ENCODE measurements at places on chromosomes 12 and 14. TPM values are rescaled to one million over a fixed set of nuclear protein-coding genes. Genes with fewer than 3 reads are reported as not detected.
A peak's percentile ranks its signal among the peaks of the same experiment; 100 is the strongest.

The KRT80 gene
- total RNA-seq = 5.5 TPM

The ITFG2 gene
- total RNA-seq = 31.9 TPM

The GCH1 gene
- total RNA-seq = 18.2 TPM

The NGB gene
- total RNA-seq = not detected

The VWF gene
- not detected for total RNA-seq

The PPP1R3E gene
- 1.5 TPM for total RNA-seq

The CD163 gene
- not detected for total RNA-seq

The WIF1 gene
- total RNA-seq = 0.29 TPM

The PLEKHD1 gene
- total RNA-seq = not detected

- peak; percentile 71 for DNase-seq
Observed at GRCh38 chr12:46373301-46374296, 1.0 kb upstream of the SLC38A2 start.

DNA sequence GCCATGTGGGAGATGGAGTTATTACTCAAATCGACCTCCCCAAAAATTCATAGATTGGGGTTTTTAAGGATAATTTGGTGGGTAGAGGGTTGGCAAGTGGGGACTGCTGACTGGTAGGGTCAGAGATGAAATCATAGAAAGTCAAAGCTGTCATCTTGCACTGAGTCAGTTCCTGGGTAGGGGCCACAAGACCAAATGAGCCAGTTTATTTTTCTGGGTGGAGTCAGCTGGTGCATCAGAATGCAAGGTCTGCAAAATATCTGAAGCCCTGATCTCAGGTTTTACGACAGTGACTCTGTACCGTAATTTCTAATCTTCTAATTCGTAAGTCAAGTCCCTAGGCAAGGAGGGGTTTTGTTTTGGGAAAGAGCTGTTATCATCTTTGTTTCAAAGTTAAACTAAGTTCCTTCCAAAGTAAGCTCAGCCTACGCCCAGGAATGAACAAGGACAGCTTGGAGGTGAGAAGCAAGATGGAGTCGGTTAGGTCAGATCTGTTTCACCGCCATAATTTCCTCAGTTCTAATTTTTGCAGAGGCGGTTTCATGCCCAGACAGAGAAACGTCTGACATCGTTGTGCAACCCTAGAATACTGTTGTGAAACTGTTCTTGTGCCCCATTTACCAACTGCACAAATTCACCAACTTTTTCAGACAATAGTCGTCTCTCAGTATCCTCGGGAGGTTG is 104.5 kb upstream of the SFSWAP start:
- DNase-seq = peak; percentile 41

DNA sequence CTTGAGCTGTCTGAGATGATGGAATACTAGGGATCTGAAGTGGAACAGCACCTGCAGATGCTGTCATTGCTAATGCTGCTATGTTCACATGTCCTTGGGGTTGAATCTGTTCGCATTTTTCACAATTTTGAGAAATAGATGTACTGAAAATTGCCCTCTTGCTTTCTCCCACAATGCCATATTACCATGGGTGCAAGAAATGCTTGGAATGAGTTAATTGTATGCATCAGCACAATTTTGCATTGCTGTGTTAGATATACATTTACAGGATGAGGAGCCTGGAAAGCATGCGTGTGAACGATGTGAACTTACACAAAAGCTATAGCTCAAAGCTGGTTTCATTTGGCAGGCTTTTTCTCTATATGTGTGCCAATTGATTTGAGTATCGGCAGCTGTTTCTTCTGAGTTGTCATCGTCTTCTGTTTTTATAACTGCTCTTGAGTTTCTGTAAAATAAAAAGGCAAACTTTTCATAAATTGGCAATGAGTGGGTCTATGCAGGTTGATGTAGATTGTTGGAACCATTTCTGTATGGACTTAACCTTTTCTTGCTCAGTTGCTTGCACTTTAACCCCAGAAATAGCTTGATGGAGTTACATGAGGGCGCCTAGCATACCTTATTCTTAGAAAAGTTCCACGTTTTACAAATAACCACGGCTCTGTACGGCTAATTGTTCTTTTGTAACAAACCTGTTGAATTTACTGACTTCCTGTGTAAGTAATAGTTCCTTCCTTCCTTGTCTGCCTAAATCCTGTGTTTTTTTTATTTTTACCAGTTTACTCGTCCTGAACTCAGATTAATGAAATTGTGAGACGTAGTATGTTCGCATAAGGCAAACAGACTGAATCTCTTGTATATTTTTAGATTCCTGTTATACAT is 105.9 kb downstream of the FGD4 start:
- DNase-seq = no peak

- DNase-seq = peak; percentile 84
Observed at GRCh38 chr12:54360717-54361456, 3.4 kb downstream of the GPR84 start.

DNA sequence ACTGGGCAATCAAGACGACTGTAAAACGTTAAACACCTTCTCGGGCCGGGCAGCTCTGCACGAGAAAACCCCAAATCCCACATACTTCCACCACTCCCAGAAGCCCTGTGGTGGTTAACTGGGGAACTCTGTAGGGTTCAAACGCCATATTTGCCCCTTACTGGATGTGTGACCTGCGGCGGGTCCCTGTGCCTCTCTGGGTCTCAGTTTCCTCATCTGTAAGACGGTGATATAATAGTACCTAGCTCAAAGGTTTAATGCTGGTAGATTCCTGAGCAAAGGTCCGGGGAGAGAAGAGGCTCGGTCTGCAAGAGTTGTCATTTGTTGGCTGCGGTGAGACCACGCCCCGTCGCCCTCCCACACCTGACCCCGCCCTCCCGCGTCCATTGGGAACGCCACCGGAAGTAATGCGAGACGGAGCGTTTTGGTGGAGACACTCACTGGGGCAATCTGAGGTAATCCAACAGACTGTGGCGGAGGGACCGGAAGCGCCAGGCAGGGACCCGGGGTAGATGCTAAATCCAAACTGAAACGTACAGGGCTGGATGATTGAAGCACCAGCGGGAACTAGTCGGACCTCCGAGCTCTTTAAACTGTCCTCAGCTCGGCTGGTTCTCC is 661 bp upstream of the OGFOD2 start:
- DNase-seq = peak; percentile 99

GRCh38 chr12:52221912-52222457 is 11.1 kb upstream of the KRT7 start:
- DNase-seq = peak; percentile 89

GRCh38 chr12:31331242-31331641 is 5.3 kb upstream of the SINHCAF start:
- no peak for DNase-seq

DNA sequence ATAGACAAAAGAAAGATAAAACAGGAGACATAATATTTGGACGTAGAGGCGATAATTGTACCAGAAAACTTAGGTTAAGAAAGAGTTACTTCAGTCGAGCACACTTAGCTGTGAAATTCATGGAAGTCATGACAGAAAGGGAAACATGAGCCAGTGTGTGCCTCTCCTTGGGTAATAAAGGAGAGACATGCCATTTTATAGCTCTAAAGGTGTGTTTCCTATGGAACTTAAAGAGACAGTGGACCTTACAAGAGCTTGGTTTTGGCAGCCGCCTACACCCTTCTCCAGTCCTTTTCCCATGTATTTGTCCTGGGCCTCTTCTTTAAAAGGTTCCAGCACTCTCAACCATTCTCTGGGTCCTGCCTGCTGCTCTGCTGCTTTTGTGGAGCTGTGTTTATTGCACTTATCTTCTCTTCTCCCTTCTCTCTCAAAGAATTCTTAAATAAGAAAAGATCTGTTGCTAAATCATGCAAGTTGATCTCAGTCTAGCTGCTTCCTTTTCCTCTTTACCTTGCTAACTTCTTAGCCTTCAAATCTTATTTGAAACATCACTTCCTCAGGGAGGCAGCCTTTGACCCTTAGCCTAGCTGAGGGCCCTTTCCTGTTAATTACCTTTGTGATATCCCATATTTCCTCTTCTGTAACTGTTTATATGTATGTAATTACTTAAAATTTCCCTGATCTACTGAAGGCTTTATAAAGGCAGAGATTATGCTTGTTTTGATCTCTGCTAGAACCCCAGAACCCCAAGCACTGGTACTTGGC is 81.8 kb upstream of the EVL start:
- no peak for DNase-seq

- peak; percentile 96 for DNase-seq
Observed at GRCh38 chr14:73238424-73238852, 1.1 kb downstream of the PAPLN start.

- no peak for DNase-seq
Observed at GRCh38 chr12:56761812-56762211, 1.3 kb upstream of the HSD17B6 start.

- no peak for DNase-seq
Observed at GRCh38 chr12:49584591-49584990, 16.6 kb upstream of the MCRS1 start.

GRCh38 chr12:25386831-25387731 is 136.4 kb upstream of the KRAS start:
- peak; percentile 77 for DNase-seq

GRCh38 chr12:12378616-12379015 is 21.7 kb downstream of the BORCS5 start:
- no peak for DNase-seq

DNA sequence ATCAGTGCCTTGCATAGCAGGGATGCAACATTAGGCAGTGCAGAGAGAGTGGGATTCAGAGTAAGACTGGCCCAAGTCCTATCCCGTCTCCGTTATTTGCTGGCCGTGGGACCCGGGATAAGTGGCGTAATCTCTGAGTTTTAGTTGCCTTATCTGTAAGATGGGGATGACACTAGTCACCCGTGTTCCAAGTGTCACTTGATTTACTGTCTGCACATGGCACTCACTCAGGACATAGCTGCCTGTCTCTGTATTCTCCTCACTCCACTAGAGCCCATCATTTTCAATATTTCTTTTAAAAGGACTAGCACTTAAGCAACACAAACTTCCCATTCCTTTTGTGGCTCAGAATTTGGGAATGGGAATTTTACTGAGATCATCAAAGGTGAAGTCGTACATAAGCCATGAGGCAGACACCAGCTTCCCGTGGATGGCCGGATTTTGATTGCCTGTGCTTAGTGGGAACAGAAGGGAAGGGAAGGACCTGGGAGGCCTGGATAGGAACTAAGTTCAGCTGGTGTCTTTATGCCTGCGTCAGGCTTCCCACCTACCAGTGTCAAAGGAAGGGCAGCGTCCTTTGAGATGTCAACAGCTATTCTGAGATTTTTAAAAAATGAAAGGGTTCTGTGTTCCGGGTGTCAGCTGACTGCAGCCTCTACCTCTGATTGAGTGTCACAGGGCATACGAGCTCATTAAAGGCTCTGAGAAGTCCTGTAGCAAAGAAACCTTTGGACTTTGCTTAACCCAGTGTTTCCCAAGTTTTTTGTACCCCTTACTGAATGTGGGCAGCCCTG is 361.4 kb downstream of the CACNA1C start:
- DNase-seq = no peak

- DNase-seq = no peak
Observed at GRCh38 chr12:117038023-117038680, 61.1 kb downstream of the TESC start.

- DNase-seq = no peak
Observed at GRCh38 chr12:38931461-38931860, 26.1 kb upstream of the CPNE8 start.

GRCh38 chr14:35934499-35934898 is 108.4 kb downstream of the BRMS1L start:
- no peak for DNase-seq

DNA sequence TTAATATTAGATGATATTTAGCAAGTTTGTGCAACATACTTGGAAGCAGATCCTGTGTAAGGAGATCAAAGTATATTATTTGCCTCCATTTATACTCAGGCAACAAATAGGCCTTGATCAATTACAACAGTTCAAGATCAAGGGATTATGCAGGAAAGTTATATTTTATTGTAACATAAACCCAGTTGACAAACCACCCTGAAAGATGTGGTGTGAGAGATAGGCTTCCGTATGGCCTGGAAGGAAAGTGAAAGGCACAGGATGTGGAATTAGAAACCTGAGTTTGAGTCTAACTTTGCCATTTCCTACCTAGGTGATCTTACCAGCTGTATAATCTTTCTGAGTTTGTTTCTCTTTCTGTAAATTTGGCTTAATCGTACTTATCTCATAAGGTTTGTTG is 284.1 kb downstream of the BMP4 start:
- DNase-seq = no peak

DNA sequence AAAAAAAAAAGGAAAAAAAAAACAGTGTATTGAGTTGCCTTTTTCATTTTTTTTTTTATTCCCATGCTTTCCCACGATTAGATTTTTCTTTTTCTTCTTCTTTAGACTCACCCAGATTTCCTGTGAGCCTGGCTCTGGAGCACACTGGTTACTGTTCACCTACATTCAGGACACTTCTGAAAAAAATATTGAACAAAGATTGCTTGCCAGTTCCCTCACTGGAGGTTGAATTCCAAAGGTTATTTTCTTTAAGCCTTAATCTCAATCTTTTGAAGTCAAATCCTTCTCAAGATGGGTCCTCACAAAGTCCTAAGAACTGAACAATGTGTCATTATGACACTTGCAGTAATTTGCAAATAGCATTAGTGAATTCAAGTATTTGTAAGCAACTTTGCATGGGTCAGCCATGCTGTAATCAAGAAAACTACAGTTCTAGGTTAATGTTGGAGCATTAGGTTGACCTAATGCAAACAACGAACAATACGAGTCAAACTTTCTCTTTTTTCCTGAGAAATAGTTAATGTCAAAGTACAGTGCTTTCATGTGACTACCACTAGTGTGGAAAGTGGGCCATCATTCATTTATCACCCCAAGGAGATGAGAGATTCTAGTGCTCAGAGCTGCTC is 49.2 kb upstream of the DUSP6 start:
- no peak for DNase-seq

DNA sequence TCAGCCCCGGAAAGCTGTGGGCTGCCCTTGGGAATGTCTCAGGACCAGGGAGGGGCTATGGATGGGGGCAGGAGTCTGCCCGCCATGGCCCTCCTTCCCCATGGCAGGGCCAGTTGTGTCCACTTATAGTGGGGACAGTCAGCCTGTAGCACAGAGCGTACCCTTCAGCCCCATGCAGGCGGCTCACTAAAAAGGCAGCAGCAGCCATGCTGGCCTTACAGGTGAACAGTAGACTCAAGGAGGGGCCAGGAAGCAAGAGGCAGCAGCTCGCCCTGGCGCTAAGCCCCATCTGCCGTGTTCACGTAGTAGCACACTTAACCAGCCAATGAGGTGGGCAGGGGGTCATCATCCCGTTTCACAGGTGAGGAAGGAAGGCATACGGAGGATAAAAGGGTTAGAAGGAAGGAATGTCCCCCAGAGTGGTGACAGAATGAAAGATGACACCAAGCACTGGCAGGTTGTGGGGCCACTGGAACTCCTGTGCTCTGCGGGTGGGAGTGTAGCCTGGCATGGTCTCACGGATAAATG is 52.7 kb downstream of the FAM222A start:
- DNase-seq = no peak

- DNase-seq = no peak
Observed at GRCh38 chr12:124742678-124743077, 121.0 kb downstream of the SCARB1 start.

DNA sequence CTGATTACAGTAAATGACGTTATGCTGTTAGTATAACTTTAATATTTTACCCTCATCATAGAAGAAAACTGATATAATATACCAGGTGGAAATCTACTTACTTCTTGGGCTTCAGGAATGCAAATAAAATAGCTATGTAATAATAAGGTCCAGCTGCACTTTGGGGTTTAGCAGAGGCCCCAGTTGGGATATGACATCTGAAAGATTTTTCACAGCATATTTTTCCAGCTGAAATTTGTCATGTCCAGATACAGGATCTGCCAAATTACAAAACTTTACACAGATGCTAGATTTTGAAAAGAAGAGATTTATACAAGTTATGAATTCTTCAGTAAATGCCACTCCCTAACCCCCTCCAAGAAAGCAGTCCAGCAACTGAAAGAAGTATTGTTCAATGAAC is 29.2 kb upstream of the DCN start:
- no peak for DNase-seq

GRCh38 chr14:100323942-100324307 is 786 bp downstream of the SLC25A47 start:
- no peak for DNase-seq
